ENCODE measurements at places on chromosomes 3 and 15.

DNA sequence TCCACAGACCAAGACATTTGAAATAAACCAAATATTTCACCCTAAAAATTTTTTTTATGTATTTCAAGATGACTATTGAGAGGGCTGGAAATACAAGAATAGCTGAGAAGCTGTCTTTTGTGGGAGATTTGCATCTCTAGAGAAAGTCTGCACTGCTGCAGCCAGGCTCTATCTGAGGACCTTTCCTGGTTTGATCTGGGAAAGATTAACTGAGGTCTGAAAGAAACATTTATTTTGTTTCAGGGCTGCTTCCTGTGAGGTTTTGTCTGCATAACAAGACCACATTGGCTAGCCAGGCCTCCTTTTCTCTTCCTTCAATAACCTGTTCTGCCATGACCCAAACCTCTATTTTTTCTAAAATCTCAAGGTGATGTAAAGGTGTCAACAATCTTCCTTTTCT lies 117.5 kb upstream of the ARHGEF26 start:
- DNase-seq, result no peak

GRCh38 chr3:141477224-141477623 lies 9.6 kb upstream of the RASA2 start:
- DNase-seq, result no peak

DNA sequence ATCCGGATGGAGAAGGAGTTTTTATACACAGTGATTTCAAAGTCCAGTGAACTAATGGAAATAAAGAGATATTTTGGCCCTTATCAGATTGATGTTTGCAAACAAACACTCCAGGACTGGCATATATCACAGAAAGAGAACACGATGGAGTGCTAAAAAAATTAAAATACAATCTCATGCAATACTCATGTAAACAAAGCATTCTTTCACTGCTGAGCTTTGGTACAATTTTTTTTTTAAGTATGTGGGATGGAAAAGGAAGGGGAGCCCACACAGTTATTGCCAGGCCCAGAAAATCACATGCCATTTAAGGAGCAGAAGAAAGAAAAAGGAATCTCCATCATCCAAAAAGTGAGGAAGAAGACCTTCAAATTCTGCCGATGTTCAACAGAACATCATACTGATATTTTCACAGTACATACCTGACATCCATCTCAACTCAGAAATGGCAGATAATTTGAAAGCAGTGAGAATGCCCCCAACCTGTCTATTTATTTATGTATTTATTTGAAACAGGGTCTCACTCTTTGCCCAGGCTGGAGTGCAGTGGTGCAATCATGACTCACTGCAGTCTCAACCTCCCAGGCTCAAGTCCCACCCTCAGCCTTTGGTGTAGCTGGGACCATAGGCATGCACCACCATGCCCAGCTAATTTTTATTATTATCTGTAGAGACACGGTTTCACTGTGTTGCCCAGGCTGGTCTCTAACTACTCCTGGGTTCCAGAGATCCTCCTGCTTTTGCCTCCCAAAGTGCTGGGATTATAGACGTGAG lies 107.5 kb upstream of the SLC2A2 start:
- DNase-seq, result no peak

DNA sequence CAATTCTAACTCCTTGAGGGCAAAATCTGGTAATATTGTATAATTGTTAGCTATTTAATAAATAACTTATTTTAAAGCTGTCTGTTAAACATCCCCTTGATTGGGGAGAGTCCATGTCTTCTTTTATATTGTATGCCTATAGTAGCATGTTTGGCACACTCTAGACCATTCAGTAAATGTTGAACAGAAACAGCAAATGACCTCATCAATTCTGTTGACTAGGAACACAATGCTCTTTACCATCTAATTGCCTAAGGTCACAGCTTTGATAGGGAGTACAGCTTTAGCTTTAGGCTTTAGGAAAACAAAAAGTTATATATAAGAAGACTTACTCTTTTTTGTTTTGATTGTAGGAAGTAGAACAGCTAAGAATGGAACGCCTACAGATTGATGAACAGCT lies 27.0 kb downstream of the DNAJC19 start:
- DNase-seq, result no peak

- DNase-seq, result no peak
Measured at GRCh38 chr15:20356911-20357480, 184.6 kb downstream of the GOLGA6L6 start.

DNA sequence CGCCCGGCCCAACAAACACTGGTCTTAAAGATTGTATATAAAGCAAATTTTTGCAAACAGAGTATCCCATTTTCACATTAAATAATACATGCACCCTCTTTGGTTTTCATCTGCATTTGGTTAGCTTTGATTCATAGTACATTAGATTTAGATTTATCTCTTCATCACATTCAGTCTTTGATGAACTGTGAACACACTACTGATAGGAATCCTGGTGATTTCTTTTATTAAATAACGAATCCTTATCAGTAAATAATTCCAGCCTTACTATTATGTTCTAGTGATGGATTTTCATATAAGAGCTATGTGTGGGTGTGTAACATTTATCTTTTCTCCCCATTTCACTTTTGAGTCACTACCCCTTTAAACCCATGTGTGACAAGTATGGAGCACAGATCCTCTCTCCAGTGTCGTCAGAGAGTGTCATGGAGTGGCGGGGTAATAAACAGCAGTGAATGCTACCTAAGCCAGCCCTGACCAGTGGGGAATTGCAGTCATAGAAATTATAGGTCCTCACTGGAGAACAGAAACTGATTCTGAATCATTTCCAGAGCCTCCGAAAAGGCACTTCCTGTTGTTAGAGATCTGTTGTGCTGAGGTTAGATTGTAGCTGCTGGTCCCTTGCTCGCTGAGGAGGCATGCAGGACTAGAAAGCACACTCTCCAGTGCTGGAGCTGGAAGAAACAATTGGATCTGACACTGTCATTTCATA lies 22.0 kb downstream of the SLC7A14 start:
- DNase-seq, result peak; percentile 68

DNA sequence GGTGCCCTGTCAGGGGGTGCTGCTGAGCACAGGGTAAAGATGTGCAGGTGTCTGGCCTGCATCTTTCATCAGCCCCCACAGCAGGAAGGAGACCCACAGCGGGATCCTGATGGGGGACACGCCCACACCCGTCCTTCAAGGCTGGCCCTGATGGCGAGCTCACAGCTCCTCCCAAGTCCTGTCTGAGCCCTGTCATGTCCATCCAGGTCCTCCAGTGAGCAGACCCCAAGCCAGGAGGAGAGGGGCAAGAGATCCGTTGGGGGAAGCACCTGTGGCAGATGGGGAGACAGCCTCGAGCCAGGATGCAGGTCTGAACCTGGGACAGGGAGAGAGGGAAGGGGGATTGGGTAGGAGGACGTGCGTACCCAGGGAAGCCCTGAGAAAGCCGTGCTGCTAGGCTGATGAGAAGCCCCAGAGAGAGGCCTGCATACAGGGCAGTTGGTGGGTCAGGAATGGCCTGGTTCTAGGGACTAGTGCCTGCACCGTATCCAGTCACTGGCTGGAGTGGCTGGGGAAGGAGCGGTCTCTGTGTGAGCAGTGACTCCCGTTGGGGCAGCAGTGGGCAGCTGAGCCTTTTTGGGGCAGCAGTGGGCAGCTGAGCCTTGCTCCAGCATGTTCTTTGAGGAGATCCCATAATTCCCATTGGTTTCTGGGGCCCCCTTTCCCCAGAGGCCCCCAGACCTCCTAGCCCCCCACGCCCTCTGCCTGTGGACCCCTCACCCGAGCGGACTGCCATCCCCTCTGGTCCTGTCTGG lies 133.3 kb upstream of the MEF2A start:
- no peak for DNase-seq

DNA sequence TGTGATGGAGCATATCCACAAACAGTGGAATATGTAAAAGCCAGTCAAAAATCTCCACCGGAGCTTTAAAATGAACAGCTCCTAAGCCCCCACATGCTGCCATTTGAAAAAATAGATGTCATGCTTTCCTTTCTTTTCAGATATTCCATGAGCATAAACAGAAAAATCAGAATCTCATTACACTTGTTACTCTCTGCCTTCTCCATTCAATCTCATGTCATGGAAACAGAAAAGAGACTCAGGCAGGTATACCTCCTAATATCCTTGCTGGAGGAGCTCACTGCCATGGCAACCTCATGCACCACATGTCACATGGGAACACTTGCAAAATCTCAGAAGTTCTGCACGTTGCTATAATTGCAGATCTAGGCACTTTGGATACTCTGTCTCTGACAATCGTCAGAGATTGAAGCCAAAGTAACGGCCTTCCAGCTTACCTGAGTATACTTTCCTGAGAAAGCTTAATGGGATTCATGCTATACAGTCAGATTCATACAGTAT lies 317.0 kb upstream of the ADAMTS9 start:
- DNase-seq, result no peak

DNA sequence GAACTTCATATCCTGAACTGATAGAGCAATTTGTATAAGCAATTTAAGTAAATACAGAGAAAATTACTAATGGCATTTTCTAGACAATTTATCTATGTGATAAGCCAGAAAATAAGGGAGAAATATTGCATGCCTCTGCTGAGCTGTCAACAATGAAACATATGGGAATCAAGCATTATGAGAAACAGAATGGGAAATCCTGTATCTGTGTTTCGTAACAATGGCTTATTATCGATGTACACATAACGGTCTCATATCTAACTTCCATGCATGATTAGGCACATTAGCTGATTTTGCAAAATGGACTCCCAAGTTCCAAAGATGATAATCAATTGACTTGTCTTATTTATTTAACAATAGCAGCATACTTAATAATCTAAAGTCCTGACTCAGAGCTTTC lies 30.4 kb upstream of the KCNMB2 start:
- DNase-seq, result no peak

DNA sequence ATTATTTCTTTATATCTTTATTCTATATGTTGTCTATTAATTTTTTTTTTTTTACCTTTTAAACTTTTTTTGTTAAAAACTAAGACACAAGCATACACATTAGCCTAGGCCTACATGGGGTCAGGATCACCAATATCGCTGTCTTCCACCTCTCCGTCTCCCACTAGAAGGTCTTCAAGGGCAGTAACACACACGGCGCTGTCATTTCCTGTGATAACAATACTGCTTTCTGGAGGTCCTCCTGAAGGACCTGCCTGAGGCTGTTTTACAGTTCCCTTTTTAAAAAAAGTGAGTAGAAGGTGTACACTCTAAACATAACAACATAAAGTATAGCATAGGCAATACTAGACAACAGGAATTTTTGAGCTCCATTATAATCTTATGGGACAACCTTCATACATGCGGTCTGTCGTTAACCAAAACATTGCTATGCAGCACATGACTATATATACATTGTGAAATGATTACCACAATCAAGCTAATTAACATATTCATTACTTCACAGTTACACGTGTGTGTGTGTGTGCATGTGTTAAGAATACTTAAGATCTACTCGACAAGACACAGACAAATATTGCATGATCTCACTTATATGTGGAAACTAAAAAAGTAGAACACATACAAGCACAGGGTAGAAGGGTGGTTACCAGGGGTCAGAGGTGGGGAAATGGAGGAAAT lies 20.8 kb downstream of the RAB6B start:
- no peak for DNase-seq

- no peak for DNase-seq
Measured at GRCh38 chr15:73934281-73934680, 8.0 kb downstream of the LOXL1 start.

DNA sequence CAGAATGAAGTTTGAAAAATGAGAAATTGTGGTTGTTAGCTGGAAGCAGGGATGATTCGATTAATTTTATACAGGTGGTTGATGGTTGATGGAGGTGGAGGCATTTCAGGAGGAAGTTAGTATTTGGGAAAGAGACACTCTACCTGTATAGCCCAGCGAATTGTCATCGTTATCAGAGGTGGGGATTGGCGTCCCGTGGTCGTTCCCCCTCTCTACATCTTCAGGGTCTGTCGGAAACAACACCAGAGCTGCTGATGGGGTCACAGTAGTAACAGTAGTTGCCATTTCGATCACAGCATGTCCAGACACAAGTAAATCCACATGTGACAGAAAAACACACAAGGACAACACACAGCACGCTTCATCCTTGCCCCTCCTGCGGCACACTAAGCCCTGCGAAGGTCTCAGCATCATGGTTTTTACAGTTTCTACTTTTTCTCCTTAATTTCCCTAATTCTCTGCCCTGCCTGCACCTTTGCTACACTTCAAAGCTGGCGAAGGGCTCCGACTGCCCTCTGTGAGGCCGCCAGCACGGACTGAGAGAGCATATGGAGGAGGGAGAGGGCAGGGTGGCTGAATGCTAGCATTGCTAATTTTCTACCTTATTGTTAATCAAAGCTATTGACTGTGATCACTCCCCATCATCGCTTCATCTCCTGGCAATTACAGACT lies 642.3 kb downstream of the ROBO1 start:
- DNase-seq, result no peak

DNA sequence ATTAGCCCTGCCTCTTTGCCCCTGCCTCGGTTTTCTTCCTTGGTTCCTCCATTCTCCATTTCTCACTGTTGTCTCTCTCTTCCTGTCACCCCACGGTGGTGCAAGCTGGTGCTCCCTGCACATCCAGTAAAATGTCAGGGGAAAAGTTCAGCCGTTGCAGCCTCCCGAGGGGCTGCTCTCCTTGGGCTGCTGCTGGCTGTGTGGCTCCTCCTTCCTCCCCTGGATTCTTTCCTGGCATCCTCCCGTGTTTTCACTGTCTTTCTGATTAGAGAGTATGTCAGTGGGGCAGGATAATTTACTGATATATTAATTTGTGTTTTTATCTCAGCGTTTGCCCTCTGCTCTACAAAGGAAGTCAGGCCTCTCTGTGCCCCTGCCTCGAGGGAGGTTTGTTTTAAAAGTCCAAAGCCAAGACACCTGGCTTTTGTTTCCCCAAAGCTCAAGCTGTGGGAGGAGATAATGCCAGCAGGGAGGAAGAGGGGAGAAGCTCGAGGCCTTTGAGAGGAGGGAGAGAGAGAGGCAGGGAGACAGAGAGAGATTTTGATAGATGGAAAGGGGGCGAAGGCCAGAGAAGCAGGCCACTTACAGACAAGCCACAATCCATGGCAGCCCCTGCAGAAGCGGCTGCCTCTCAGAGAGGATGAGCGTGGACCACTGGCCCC lies 150.3 kb upstream of the NR2F2 start:
- DNase-seq, result no peak

DNA sequence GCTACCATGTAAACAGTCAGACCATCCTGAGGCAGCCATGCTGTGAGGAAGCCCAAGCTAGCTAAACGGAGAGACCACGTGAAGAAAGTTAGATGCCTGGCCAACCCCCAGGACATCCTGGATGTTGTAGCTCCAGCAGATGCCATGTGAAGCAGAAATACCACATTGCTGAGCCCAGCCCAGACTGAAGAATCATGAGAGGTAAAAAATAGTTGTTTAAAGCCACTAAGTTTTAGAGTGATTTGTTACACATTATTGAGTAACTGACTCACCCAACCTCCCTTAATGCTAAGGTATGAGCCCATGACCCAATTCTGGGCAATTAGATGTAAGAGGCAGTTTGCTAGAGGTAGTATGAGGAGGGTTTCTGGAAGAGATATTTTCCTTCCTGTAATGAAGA lies 200.5 kb downstream of the THRB start:
- DNase-seq, result no peak

- DNase-seq, result no peak
Measured at GRCh38 chr3:9022305-9023225, 59.3 kb upstream of the RAD18 start.

- no peak for DNase-seq
Measured at GRCh38 chr3:49015765-49016164, 2.6 kb downstream of the DALRD3 start.
